ENCODE measurements at places on chromosomes 1 and 21. TPM values are rescaled to one million over a fixed set of nuclear protein-coding genes. Genes with fewer than 3 reads are reported as not detected.
A peak's percentile ranks its signal among the peaks of the same experiment; 100 is the strongest.

- DNase-seq = no peak
Observed at GRCh38 chr1:245579881-245580280, 425.1 kb downstream of the KIF26B start.

DNA sequence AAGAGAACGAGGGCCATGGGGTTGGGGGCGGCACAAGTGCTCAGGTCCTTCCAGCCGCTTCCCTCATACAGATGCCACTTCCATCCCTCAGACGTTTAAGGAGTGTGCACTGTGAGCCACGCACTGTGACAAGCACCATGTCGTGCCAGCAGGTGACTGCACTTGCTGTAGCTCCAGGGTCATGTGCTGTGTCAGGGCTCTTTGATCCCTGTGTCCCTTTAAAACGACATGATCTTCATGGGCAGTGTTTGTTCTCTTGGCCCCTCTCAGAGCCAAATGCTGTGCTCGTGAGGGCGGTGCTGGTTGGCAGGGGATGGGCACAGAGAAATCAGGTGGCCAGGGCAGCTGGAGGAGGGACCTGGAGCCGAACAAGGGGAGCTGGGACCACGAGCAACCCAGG lies 19.9 kb downstream of the IL10RB start:
- no peak for DNase-seq

- DNase-seq = no peak
Observed at GRCh38 chr1:154864189-154864975, 5.7 kb downstream of the KCNN3 start.

GRCh38 chr1:31182352-31182751 lies 57.3 kb downstream of the NKAIN1 start:
- DNase-seq = peak; percentile 90

The PALMD gene
- total RNA-seq = 0.09 TPM

The OR10J1 gene
- total RNA-seq = not detected

The HHAT gene
- total RNA-seq = 0.66 TPM

The SERINC2 gene
- total RNA-seq = 26.0 TPM

Data from WTC11 (cell line).